ENCODE measurements at places on chromosomes 1 and 21.
A peak's percentile ranks its signal among the peaks of the same experiment; 100 is the strongest.

- DNase-seq = no peak
Observed at GRCh38 chr1:85406887-85407533, 57.9 kb downstream of the DDAH1 start.

DNA sequence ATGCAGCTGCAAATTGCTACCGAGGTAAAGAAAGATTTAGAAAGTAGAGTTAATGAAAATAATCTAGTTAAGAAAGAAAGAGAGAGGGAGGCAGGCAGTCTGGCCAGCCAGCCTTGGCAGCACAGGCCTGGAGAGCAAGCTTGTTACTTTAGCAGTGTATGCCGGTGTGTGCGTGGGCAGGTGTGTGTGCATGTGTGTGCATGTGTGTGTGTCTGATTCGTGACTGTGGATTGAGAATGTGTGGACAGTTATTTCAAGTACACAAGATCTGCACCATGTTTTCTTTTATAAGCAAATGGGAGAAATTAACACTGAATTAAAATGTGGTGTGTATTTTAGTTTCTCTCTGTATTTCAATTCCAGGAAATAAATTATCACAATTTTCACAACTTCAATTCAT lies 211.6 kb downstream of the DSCAM start:
- DNase-seq = no peak

GRCh38 chr1:182484531-182485257 lies 34.7 kb downstream of the RGSL1 start:
- DNase-seq = peak; percentile 3

DNA sequence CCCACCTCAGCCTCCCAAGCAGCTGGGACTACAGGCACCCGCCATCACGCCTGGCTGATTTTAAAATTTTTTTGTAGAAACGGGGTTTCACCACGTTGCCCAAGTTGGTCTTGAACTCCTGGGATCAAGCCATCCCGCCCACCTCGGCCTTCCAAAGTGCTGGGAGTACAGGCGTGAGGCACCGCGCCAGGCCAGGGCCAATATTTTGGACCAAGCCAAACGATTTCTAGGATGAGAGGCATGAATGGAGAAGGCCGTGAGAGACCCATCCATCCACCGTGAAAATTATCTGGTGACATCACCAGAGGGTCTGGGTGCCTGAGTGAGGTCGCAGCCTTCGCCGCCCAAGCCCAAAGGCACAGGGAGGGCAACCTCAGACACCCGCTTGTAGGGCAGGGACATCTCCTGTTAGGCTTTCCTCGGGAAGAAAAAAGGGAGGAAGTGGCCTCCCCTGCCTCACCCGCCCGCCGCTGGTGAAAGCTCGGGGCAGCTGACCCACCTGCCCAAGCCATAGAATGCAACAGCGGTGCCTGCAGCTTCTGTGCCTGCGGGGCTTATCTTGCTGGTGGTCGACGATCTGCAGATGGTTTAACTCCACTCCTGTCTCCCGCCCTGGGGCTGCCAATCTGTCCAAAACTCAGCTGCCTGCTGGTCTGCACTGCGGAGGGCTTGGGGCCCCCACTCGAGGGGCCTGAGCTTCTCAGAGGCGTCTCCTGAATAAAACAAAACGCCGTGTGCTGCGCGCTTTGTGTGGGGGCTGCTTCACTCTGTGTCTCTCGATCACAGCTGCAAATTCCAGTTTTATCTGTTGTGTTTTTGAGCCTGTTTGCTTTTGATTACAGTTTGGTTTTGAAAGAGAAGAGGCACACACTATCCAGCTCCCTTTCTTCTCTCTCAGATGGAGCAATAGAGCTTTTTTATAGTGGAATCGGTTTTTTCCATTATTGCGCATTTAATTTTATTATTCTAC lies 85.8 kb downstream of the MRPS6 start:
- no peak for DNase-seq

DNA sequence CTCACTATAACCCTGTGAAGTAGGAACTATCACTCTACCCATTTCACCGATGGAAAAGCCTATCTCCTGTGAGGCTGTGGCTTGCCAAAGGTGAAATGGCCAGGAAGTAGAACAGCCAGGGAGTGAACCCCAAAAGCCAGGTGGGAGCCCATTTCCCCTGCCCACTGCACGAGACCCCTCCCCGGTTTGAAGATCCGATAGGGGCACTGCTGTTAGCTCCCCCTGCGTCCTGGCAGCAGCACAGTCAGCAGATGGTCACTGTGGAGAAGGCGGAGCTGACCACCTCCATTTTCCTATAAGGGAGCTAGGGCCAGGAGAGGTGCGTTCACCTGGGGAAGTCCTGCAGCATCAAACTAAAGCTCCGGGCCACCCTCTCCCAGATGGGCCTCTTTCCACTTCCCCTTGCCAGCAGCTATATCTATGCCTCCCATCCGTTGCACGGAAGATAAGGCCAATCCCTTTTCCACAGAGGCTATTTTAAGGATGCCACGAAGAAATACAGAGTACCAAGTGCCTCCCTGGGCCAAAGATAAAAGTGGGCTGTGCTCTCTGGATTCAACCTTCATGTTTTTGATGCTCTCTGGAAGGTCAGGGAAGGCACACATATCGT lies 7.8 kb downstream of the ERG start:
- no peak for DNase-seq

GRCh38 chr1:179875596-179876299 lies 1.9 kb downstream of the TOR1AIP2 start:
- DNase-seq = no peak

- DNase-seq = no peak
Observed at GRCh38 chr1:6059866-6060265, 14.2 kb downstream of the KCNAB2 start.

DNA sequence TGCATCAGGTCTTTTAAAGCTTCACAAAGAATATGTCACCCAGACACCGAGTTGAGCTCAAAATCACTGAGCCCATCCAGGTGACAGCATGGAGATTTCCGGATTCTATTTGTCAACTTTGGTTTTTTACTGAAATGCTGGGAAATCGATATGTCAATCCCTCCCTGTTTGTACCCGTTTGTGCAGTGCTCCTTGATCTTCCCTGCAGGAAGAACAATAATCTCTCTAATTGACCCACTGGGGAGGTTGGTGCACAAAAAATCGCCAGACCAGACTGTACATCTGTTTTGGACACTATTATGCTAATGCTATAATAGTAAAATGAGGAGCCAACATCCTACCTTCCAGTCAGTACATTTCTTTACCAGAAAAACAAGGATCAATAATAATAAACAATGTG lies 1.8 kb downstream of the BARHL2 start:
- no peak for DNase-seq

DNA sequence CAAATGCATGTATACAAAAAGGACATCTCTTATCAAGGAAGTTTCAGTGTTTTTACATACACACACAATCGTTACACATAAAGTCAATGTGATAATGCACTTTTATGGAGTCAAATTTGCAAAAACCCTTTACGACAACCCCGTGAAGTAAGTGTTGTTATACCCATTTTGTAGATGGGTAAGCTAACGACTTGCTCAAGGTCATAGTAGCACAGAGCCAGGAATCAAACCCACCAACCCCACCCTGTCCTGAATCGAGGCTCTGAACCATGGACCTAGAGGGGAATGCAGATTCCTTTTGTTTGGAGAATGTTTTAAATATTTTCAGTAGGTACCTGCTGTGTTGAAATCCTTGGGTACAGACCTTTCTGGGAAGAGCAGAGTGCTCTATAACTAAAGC lies 77.4 kb upstream of the ARTN start:
- DNase-seq = no peak

GRCh38 chr21:31339721-31340120 lies 4.3 kb downstream of the TIAM1 start:
- no peak for DNase-seq

GRCh38 chr1:175865041-175865766 lies 121.8 kb upstream of the TNR start:
- DNase-seq = no peak

DNA sequence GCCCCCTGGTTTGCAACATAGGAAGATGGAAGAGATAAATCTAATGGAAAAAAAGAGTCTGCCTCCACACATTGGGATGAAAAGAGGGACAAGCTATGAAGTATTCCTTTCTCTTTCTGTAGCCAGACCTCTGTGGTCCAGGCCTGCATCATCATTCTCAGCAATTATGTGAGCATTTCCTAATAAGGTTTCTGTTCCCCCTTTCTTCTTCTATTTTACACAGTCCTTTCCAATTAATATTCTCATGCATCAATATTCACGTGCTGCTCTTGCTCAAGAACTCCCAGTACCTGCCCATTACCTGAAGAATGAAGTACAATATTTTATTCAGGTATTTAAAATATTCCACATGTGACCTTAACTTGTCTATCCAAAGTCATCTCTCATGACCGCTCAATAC lies 8.2 kb upstream of the SLC30A1 start:
- DNase-seq = no peak

- no peak for DNase-seq
Observed at GRCh38 chr1:208834381-208835096, 590.4 kb upstream of the PLXNA2 start.

- DNase-seq = no peak
Observed at GRCh38 chr1:241964550-241965282, 7.1 kb downstream of the BECN2 start.

GRCh38 chr1:228150461-228151179 lies 890 bp downstream of the GJC2 start:
- no peak for DNase-seq

DNA sequence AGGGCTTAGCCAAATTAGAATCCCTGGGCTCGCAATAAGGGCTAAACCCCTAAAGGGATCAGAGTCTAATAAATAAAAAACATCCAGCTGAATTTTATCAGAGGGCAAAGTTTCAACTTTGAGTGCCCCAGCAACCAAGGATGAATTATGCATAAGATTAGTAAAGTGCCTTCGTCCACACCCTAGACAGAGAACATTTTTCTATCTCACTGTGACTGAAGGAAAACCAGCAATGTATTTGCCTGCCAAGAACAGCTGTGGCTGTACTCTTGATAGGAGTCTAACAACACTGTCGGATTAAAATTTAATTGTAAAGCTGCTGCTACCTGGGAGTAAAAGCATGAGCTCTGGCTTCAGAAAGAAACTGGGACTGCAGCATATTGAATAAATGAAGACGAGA lies 23.3 kb downstream of the WNT2B start:
- no peak for DNase-seq

DNA sequence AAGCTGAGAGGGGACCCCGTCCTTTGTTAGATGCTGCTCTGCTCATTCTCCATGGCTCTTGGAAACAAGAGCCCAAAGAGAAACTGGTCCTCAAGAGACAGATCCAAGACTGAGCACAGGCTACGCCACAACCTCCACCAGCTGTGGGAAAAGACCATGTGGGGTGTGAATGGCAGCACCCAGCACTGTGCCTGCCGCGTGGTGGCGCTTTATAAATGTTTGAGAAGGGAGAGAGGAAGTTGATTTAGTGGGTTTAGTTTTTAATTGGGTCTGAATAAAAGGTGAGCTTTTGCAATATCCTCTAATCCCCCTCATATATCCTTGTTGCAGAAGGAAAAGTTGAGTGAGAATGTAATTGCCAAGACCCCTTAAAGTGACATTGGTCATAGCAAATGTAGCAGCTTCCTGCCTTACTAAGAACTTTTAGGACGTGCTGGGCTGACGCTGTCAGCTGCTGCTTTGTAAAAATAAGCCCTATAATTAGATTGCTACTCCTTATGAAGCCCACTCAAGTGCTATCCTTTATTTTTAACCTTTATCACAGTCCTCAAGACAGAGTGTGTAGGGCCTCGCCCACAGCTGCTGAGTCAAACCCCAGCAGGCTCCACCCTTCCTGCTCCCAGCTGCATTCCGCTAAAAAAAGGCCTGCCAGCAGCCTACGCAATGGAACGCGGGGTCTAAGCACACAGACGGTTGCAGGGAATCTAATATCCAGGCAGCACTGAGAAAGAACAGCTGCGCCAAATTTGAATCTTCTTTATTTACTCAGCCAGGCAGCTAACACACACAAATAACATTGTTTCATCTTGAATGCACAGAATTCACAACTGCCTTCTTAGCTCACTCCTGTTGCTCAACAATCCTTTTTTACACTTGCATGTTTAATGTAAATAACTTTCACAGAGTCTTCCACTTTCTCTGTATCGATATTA lies 47.4 kb upstream of the PRDX6 start:
- peak; percentile 71 for DNase-seq

DNA sequence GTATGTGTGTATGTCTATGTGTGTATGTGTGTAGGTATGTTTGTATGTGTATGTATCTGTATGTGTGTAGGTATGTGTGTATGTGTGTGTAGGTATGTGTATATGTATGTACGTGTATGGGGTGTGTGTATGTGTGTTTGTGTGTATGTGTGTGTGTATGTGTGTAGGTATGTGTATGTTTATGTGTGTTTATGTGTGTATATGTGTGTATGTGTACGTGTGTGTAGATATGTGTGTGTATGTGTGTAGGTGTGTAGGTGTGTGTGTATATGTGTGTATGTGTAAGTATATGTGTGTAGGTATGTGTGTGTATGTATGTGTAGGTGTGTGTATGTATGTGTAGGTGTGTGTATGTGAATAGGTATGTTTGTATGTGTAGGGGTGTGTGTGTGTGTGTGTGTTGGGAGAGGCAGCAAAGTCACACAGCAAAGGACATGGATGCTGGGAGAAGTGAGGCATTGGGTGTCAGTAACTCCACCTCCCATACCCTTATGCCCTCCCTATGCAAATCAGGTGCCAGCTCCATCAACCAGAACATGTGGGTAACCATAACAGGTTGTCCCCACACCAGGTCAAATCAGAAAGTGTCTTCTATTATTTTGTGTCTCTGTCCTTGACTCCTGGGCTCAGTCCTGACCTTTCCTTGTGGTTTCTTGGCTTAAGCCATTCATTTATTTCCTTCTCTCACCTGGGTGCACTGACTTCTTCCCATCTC lies 15.0 kb upstream of the KCNAB2 start:
- no peak for DNase-seq

DNA sequence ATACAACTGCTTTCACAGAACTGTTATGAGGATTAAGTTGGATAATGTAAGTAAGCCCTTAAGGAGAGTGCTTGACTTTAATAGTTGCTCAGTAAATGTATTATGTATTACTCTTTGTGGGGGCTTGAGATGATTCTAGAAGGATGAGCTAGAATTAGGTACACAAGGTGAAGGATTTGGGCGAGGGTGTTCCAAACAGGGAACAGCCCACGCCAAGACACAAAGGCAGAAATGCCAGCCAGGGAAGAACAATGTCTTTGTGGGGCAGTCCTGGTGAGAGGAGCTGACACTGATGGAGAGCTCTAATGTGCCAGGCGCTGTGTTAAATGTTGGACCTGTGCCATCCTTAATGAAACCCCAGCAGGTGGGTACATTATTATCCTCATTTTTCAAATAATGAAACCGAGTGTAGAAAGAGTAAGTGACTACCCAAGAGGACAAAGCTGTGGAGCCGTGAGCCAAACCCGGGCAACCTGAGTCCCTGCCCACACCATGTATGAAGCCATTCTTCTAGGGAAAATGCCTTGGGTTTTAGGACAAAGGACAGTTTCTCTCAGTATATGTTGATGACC lies 362.4 kb downstream of the HHAT start:
- DNase-seq = no peak

DNA sequence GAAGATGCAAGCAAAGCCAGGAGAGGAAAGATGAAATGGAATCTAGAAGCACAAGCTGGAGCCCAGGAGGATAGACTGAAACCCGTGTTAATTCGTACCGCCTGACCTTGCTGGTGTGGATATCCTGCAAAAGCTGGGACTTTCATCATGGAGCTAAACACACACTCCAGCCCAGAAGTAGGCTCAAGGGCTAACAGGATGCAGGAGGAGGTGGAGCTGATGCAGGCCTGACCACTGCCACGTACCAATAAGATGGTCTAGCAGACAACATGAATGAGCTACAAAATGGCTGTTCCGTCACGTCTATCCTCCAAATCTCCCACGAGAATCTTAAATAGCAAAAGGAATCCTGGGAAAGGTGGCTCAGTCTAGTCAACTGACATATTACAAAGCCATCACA lies 270.3 kb downstream of the SDCCAG8 start:
- no peak for DNase-seq

All from stimulated activated CD4-positive, alpha-beta T cell treated with anti-CD3 and anti-CD28 coated beads, Interleukin-2, amount 100 ng/mL, for 24 hours (primary cell).